COLO829 (cell line): ENCODE measurements at places on chromosomes 7 and 10.

- DNase-seq: peak; percentile 92
These were observed 156.4 kb upstream of the MTPN start for GRCh38 chr7:136133551-136133950.

DNA sequence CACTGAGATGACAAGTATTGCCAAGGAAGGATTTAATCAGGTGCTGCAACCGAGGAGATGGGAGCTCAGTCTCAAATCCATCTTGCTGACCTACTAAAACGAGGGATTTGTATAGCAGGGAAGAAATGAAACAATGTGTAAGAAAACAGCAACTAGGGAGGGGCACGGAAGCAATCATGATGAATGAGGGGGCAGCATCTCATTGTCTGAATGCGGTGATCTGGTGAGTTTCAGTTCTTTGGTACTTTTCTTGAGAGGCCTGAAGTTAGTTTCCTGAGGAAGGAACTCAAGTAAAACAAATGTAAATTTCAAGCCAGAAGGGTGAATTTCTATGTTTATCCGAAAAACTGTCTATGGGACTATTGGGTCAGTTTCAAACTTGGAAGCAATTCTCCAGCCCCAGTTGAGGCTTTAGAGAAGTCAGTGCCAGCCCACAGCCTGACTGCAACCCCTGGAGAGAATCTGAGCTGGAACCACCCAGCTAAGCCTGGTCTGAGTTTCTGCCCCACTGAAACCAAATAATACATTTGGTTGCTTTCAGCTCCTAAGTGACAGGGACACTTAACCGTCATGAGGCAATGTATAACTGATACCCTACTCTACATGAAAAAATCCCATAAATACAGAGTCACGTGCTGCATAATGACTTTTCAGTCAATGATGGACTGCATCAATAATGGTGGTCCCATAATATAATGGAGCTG lies 45.8 kb upstream of the TNS3 start:
- DNase-seq: no peak

GRCh38 chr10:132132421-132132841 lies 54.3 kb upstream of the DPYSL4 start:
- no peak for DNase-seq

DNA sequence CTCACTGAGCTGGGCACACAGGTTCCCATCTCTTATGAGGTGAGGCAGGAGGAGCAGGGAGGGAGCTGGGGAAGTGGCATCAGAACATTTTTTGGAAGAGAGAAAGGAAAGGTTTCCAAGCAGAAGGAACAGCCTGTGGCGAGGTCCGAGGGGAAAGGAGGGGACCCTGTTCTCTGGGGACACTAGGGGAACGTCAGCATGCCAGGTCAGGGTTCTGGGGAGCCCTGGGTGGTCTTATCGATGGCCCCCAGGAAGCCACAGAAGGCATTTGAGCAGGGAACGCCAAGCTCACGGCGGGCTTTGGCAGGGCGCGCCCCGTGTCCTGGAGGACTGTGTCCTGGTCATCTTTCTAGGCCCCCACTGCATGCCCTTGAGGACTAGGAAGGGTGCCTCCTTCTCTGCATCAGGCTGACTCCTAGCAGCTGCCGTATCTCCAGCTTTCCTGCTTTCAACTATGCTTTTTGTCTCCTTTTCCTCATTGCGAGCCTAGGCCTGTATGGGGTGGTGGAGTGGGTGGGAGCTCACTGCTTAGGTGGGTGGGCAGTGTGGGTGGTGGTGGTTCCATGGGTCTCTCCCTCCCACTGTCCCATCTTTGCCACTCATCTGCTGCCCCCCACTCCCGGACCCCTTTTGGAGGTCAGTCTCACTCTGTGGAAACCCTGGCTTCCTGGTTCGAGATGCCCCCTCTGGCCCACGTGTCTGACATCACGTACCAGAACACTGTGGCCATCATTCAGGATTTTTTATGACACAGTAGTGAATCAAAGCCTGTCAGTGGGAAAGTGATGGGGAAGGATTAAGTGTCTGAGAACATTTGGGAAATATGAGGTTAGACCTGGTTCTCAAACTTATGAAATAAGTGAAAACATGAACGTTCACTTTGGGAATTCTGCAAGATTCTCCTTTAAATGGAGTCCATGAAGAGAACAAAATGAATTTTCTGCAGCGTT lies 89.1 kb downstream of the CUX1 start:
- no peak for DNase-seq

DNA sequence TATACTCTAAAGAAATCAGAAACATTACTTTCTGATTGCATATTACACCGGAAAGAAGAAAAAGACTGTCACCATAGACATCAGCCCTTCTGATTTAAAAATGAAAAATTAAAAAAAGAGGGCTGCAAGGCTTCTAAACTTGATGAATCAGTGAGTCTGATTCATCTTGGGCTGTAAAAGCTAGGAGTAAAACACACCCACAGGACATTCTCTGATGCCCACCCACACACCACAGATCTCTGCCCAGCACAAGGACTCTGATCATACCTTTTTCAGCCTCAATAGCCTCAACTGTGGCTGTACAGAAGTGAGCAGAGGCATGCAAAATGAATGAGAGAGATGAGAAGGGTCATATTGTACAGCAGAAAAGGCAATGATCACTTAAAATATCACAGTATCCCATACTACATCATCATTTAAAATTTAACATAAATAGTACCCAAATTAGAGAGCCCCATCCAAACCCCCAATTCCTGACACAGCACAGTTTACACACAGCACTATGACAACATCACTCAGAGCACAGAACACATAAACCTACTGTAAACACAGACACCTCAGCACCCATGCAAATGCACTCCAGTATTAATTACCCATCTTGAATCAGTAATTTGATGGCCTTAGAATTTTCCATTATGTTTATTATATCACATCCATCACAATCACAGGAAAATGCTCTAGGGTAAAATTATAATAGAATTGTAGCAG lies 6.4 kb upstream of the MSS51 start:
- peak; percentile 13 for DNase-seq

DNA sequence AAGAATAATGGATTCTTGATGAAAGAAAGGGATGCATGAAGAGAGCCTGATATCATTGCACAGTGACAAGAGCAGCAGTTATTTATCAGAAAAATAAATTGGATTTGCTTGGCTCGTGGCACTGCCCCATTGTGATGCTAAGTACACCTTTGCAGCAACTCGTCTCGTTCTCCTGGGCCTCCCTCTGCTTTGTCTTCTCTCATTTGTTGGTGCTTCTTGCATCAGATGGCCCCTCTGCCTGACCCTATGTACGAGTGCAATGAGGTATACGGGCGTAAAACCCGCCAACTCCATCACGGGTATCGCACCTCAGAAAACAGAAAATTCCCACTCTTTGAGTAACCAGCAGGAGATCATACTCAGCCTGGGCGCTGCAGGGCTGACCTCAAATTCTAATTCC lies 107.2 kb upstream of the C10orf90 start:
- no peak for DNase-seq
